Stimulated activated naive B cell treated with anti-CD40 and anti-IgM and Interleukin-4, amounts not matched to agents 10 μg/mL and 1 μg/mL and 100 μg/mL, for 72 hours (primary cell): ENCODE measurements at places on chromosomes 7 and 10.

- no peak for DNase-seq
Observed at GRCh38 chr10:79442171-79443040, 3.0 kb downstream of the ZCCHC24 start.

- DNase-seq, result no peak
Observed at GRCh38 chr7:122846591-122846990, 39.7 kb downstream of the CADPS2 start.

DNA sequence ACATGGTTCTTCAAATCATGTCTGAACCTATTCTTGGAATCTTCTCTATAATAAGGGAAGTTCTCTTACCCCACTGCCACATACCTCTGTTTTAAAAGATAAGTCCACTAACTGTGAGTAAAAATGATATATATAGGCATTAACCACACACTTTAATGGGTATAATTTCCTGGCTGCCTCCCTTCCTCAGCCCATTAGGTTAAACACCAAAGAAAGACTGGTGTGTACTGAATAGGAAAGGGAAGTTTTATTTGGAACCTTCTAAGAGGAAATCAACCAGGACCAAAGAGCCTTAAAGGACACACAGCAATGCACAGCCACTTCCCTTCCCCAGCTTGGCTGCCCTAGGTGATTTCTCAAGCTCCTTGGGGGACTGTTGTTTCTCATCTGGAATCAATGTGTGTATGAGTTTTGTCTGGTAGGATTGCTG lies 5.0 kb upstream of the WBP1L start:
- no peak for DNase-seq

- DNase-seq, result no peak
Observed at GRCh38 chr7:99788554-99788953, 4.6 kb upstream of the CYP3A4 start.

DNA sequence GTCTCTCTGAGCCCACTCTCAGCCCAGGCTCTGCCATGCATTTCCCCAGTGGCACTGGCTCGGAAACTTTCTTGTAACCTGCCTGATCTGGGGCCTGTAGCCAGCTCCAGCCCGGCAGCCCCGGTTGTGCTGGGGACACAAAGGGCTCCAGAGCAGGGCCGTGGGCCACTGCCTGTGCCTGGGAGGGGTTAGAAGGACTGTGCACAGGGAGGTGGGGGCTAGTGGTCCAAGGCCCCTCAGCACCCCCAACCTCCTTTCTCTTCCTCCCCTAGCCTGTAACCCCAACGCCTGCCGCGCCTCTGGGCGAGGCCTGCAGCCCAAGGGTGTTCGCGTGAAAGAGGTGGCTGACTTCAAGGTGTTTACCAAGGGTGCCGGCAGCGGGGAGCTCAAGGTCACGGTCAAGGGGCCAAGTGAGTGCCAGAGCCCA lies 9.6 kb downstream of the FLNC start:
- DNase-seq, result no peak

GRCh38 chr10:63115732-63116383 lies 17.3 kb upstream of the NRBF2 start:
- no peak for DNase-seq

DNA sequence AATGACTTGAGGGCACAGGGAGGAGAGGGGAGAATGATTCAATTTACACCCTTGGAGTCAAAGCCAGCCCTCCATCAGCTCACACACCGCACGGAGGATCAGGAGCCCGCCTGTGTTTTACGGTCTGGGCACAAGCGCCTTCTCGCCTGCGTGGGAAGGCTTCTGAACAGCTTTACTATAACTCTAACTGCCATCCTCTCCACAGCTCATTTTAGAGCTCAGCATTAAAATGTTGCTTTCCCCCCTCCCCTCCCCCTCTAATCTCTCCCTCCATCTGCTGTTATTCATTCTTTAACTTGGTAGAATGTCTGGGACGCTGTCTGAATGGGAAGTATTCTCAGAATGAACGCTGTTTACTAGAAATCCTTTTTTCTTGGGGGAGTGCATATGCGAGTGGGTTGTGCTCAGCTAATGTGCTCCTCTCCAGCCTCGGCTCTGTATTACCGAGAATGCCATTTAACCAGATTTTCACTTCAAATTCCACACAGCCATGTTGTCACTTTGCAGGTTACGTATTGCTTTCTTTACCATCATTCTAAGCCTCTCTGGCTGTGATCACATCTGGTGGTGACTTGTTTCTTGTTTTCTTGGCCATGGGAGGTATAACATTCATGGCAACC lies 140.1 kb downstream of the GFRA1 start:
- no peak for DNase-seq

GRCh38 chr10:61763778-61764177 lies 101.0 kb downstream of the CABCOCO1 start:
- no peak for DNase-seq

- DNase-seq, result no peak
Observed at GRCh38 chr7:103307503-103308231, 10.4 kb downstream of the PMPCB start.

DNA sequence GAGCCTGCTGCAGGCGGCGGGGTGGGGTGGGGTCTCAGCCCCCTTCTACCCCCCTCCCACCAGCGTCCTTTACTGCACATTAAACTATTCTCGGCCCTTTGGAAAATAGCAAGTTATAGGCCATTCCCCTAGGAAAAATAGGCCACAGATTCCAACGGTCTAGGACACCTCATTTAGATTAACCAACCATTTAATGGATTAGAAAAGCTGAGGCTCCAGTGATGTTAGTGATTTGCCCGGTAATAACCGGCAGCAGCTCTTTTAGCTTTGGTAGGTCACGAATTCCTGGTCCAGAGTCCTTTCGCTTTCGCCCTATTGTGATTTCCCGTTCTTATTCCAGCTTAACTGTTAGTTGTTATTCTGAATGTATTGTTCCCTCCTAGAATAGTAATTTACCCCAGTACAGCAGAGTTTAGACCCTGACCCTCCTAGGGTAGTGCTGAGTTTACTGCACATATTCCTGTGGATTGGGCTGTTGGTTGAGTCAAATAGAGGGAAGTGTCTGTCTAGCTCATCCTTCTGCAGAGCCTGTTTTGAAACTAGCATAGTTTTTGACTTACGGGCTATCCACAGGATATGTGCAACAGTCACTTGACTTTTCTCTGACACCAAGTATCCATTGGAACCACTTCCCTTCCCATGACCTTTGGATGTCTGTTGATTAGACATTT lies 754 bp downstream of the GSTO1 start:
- no peak for DNase-seq

- DNase-seq, result no peak
Observed at GRCh38 chr10:306007-306674, 170.9 kb downstream of the ZMYND11 start.

- DNase-seq, result no peak
Observed at GRCh38 chr7:42907316-42907715, 4.6 kb downstream of the C7orf25 start.

DNA sequence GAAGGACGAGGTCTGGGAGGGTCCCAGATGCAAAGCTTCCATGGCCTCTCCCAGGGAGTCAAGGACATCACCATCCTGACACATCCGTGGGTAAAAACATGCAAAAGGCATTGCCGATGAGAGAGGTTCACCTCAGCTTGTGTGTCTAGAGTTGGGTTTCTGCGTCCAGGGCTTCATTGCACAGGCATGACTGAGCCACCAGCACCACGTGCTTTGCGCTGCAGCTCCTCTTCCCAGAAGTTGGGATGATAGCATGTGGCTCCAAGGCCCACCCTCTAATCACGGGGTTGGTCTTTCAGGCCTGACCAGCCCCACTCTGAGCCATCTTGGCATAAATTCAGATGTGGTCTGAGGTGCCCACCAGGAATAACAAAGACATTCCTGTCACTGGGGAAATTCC lies 7.1 kb upstream of the RASGEF1A start:
- no peak for DNase-seq

- no peak for DNase-seq
Observed at GRCh38 chr10:7560519-7560918, 106.2 kb downstream of the ITIH5 start.

GRCh38 chr10:131806146-131806545 lies 94.7 kb upstream of the PPP2R2D start:
- no peak for DNase-seq

DNA sequence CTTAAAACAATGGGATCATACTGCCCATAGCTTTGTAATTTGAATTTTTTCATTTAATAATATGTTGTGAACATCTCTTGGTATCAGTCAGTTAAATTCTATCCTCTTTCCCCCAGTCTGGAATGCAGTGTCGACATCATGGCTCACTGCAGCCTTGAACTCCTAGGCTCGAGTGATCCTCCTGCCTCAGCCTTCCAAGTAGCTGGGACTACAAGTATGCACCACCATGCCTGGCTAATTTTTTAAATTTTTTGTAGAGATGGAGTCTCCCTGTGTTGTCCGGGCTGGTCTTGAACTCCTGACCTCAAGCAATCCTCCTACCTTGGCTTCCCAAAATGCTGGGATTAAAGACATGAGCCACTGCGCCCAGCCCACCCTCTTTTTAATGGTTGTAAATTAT lies 34.6 kb downstream of the MPLKIP start:
- DNase-seq, result no peak

DNA sequence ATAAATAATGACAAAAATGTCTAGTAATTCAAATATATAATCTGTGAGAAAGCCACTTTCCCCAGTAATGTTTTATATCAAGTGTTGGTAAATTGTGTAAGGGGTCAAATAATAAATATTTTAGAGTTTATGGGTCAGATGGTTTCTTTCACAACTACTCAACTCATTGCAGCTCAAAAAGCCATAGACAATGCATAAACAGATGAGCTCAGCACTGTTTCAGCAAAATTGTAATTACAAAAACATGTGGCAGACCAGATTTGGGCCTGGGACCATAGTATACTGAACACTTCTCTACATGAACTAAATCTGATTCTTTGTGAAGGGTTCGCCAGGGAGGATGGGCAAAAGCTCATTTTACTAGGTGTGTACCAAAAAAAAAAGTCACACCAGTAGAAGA lies 460.8 kb downstream of the NRG3 start:
- DNase-seq, result no peak

- no peak for DNase-seq
Observed at GRCh38 chr10:27512548-27512947, 8.4 kb downstream of the RAB18 start.

- no peak for DNase-seq
Observed at GRCh38 chr7:99219985-99220384, 12.1 kb upstream of the KPNA7 start.

DNA sequence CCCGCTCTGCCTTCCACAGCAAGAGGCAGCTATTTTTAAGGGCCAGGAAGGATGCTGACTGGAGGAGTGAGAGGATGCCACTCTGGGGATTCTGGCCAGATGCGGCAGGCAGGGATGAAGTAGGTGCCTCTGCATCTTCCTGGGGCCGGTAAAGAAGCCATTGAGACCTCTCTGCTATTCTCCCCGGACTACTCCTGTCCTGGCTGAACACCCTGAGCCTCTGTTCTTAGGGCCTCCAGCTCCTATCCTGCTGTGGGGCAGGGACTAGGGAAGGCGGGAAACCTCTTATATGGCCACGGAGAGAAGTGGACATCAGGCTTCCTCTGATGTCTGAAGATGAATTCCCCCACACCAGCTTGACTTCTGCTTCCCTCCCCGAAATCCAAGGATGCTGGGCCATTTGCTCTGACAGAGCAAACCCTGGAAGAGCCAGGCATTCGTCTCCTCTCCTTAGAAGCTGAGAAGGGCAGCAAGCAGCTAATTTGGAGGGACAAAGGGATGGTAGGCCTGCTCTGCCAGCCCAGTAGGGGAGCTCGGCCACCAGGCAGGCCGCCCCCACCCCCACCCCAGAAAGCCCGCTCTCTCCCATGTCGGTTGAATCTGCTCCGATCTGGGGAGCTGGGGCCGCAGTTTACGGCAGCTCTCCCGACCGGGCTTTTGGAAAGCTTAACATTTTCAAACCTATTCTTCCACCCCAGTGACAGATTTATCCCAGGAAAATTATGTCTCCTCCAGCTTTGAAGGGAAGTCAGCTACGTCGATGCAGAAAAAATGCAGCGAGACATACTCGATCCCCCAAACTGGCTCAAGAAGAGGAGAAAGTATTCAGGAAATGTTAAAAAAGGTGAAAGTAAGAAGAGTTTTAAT lies 2.8 kb downstream of the FGF8 start:
- DNase-seq, result no peak

- no peak for DNase-seq
Observed at GRCh38 chr10:77553966-77554365, 83.6 kb downstream of the KCNMA1 start.

GRCh38 chr10:130745251-130745650 lies 566.3 kb downstream of the TCERG1L start:
- DNase-seq, result no peak

GRCh38 chr7:41148521-41148951 lies 554.4 kb downstream of the INHBA start:
- no peak for DNase-seq

DNA sequence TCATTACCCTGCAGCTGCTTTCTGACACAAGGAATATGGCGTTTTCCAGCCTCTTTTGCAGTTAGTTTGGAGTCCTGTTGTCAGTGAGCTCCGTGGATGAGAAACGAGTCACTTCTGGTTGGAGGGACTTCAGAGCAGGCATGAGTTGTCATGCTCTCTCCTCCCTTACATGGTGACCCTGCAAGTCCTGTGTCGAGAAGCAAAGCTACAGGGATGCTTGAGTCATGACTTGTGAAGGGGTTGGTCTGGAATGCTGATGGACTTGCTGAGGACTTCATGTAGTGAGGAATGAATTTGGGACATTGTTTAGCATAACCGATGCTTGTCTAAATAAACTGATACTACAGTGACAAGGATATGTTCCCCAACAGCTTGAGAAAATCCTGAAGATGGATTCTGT lies 108.8 kb downstream of the ADCYAP1R1 start:
- DNase-seq, result no peak

DNA sequence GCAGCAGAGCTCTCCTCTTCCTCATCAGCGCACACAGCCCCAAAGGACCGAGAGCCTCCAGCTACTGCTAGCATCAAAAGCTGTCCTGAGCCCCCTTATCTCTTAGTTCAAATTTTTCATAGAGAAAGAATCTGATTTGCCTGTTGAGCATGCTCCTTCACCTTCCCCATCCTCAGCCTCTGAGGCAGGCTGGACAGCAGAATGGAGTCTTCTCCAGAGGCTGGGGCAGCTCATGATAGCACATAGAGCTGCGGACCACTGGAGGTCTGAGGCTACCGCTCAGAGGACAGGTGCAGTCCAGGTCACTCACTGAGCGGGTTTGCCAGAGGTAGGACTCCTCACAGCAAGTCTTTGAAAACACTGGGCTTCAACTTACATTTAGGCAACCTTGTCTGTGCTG lies 72.8 kb upstream of the GRB10 start:
- no peak for DNase-seq

GRCh38 chr10:118541718-118542117 lies 53.7 kb downstream of the PRLHR start:
- DNase-seq, result no peak

DNA sequence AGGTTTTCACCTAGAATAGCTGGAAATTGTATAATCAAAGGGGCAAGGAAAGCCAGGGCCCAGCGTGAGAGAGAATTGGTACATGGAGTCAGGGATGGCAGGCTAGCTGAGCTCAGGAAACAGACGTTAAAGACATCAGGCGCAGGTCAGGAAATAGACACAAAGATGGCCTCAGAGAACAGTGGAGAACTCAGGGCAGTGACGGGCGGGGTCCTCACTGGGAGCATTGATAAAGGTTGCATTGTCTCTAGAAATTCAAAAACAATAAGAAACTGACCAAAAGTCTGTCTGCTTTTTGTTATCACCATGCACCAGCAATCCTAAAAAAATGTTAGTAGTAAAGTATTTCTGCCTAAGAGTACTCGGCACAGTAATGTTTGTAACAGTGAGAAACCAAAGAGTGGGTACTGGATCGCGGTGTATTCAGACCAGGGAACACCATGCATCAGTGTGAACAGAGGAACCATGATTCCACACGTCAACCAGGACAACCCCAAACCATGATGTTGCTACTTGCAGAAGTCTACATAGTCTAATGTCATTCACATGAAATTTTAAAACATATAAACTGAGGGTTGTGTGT lies 81.9 kb upstream of the AUTS2 start:
- DNase-seq, result no peak
